ENCODE measurements at places on chromosomes 11 and 22. TPM values are rescaled to one million over a fixed set of nuclear protein-coding genes. Genes with fewer than 3 reads are reported as not detected.

GRCh38 chr11:132712466-132712865 is 819.8 kb downstream of the OPCML start:
- H3K27me3 ChIP-seq, result no peaks in the 10 kb centered on the region
- no peaks in the 10 kb centered on the region for H3K36me3 ChIP-seq
- no peak for DNase-seq
- no peak overlapping the region for H3K27ac ChIP-seq
- no peak overlapping the region for H3K4me3 ChIP-seq

DNA sequence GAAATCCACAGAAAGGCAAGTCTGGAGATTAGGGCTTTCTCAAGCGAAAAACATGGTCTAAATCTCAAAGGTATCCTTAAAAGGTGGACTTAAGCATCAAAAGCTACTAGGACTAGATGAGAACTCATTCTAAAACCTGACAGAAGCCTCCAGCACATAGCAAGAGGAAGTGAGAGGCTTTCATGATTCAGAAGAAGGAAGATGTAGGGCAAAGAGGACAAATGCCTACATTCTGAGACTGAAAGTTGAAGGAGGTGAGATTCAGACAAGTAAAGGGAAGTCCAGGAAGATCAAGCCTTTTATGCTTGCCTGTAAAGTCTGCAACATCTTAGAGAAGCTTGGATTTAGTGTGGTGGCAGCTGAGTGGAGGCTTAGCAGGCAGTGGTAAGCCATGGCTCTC is 98.9 kb downstream of the PGR start:
- no peaks in the 10 kb centered on the region for H3K36me3 ChIP-seq
- no peak overlapping the region for H3K4me3 ChIP-seq
- DNase-seq, result no peak
- no peak overlapping the region for H3K27ac ChIP-seq
- no peaks in the 10 kb centered on the region for H3K4me1 ChIP-seq

DNA sequence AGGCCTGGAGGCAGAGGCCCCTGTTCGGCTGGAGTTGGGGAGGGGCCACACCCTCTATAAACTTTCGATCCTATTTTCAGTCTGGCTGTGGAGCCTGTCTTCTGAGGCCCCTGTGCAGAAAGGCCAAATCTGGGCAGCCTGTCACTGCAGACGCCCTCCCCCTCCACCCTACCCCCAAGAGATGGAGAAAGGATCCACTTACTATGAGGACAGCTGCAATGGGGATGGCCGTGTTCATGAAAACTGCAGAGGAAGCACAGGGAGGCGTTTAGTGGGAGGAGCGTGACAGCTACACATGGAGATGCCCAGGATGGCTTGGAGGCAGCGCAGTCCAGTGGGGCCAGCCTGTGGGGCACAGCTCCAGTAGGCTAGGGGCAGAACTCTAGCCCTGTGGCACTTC is 43.5 kb upstream of the KCNJ11 start:
- H3K4me1 ChIP-seq, result no peaks in the 10 kb centered on the region
- no peaks in the 10 kb centered on the region for H3K36me3 ChIP-seq
- no peak for DNase-seq
- H3K4me3 ChIP-seq, result no peak overlapping the region

SLC29A2 gene
- total RNA-seq, result 0.07 TPM

DNA sequence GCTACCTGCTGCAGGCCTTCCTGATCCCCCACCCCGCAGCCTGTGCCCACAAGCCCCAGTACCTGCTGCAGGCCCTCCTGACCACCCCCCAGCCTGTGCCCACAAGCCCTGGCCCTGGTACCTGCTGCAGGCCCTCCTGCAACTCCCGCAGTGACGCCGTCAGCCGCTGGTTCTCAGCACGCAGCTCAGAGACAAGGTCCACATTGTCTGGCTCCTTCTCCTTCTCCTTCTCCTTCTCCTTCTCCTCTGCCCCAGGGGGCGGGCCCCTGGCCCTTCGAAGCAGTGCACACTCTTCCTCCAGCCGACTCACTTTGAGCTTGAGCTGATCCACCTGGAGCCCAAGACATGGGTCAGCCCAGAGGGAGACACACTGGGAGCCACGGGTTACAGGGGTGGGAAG is 9.1 kb downstream of the CARD10 start:
- H3K27ac ChIP-seq, result no peak overlapping the region
- no peak for DNase-seq
- H3K4me1 ChIP-seq, result peaks cover 16% of the 10 kb centered on the region
- no peaks in the 10 kb centered on the region for H3K36me3 ChIP-seq

- H3K27me3 ChIP-seq, result no peaks in the 10 kb centered on the region
- peak overlapping the region; percentile 71 for H3K4me3 ChIP-seq
- peak overlapping the region; percentile 94 for H3K27ac ChIP-seq
- peaks cover 68% of the 10 kb centered on the region for H3K4me1 ChIP-seq
- peak; percentile 57 for DNase-seq
Observed at GRCh38 chr22:40509401-40510134, 127.0 kb downstream of the MRTFA start.

KRTAP5-9 gene
- not detected for total RNA-seq

- no peak overlapping the region for H3K4me3 ChIP-seq
- H3K36me3 ChIP-seq, result peaks cover 8% of the 10 kb centered on the region
- DNase-seq, result no peak
- H3K27ac ChIP-seq, result no peak overlapping the region
- peaks cover 19% of the 10 kb centered on the region for H3K4me1 ChIP-seq
Observed at GRCh38 chr11:83023410-83023809, 48.3 kb downstream of the RAB30 start.

DNA sequence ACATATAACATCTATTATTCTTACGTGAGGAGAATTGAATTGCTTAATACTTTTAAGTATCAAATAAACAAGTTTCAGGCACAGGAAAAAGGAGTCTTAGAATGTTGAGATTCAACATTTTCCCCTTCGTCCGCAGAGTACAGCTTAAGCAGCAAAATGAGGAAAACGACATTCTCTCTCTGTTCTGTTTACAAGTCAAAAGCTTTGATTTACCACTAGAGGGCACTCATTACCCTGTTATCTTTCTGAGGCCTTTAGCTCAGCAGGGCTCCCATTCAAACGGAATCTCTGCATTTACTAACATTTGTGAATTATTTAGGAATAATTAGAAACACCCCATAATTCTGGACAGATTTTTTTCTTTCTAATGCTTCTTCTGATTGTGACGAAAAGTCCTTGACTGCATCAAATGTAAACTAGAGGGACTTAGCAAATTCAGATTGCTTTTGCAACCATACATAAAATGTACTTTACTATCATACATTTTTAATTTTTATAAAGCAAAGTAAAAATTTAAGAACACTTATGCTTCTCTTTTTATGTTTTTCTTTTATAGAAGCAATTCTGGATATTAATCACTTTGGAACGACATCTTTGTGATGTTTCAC is 75.0 kb downstream of the JRKL start:
- H3K27ac ChIP-seq, result no peak overlapping the region
- peak overlapping the region; percentile 79 for H3K4me3 ChIP-seq
- peak; percentile 70 for DNase-seq
- no peaks in the 10 kb centered on the region for H3K4me1 ChIP-seq
- H3K27me3 ChIP-seq, result peaks cover 2% of the 10 kb centered on the region

LIF gene
- total RNA-seq, result 1.4 TPM

DNA sequence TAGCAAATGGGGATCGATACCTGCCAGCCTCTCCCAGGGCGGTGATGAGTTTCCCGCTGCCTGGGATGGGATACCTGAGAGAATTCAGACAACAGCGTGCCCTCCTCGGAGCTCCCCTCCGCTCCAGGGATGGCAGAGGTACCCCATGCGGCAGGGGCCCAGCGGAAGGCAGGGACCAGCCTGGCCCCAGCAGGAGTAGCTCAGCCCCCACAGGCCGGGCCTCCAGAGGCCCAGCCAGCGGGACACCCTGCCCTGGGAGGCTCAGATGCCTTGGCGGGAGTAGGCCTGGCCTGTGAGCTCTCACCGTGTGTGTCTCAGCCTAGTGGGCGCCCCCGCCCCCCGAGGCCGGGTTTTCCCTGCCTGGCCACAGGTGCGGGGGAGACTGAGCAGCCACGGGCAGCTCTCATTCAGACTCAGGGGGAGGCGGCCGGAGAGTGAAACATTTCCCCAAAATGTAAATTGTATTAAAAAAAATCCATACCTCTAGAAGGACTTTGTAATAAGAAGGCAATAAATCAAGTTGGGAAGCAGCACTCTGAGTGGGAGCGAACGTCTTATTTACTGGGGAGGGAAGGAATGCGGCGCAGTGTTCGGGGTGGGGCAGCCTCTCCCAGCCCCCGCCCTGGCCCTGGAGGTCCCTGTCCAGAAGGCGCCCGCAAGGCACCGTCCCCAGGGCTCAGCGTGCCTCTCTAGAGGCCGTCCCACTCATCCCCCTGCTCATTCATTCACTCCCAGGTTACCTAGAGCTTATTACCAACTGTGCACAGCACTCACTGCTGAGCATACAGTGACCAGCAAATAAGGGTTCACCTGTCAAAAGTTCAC is 888.0 kb downstream of the BRD1 start:
- no peak overlapping the region for H3K27ac ChIP-seq
- H3K4me3 ChIP-seq, result no peak overlapping the region
- H3K36me3 ChIP-seq, result no peaks in the 10 kb centered on the region
- no peaks in the 10 kb centered on the region for H3K4me1 ChIP-seq
- no peak for DNase-seq
